ENCODE measurements at places on chromosomes 12 and 14. TPM values are rescaled to one million over a fixed set of nuclear protein-coding genes. Genes with fewer than 3 reads are reported as not detected.
A peak's percentile ranks its signal among the peaks of the same experiment; 100 is the strongest.

Gene GPR132
- total RNA-seq: not detected

Gene SLC10A1
- total RNA-seq: not detected

Gene MRPL52
- total RNA-seq: 67.9 TPM

Gene NINJ2
- 0.76 TPM for total RNA-seq

Gene DUSP16
- 39.0 TPM for total RNA-seq

- H3K4me3 ChIP-seq: no peak within 1 kb of the TSS
- H3K36me3 ChIP-seq: no peaks in the 10 kb centered on the region
- DNase-seq: no peak
- H3K27ac ChIP-seq: no peak within 1 kb of the TSS
- peaks cover 9% of the 10 kb centered on the region for H3K27me3 ChIP-seq
These were observed at the start of gene KRT75 for GRCh38 chr12:52434081-52434733. Gene KRT75 (minus strand): TSS chr12:52434371. CDS start chr12:52434304, 67 bp downstream.

DNA sequence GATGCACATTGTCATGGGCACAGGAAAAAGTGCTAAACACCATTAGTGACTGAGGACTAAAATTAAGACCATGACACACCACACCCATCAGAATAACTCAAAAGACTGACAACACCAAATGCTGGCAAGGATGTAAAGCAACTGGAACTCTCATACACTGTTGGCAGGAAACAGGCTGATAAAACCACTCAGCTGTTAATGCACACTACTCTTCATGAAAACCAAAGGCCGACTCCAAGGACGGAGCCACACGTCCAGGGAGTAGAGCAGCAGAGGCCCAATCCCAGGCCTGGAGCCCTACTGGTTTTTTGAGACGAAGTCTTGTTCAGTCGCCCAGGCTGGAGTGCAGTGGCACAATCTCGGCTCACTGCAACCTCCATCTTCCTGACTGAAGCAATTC, 6.4 kb downstream of the RAD52 start:
- peaks cover 7% of the 10 kb centered on the region for H3K4me1 ChIP-seq
- H3K4me3 ChIP-seq: no peak overlapping the region
- no peaks in the 10 kb centered on the region for H3K27me3 ChIP-seq
- H3K36me3 ChIP-seq: no peaks in the 10 kb centered on the region

DNA sequence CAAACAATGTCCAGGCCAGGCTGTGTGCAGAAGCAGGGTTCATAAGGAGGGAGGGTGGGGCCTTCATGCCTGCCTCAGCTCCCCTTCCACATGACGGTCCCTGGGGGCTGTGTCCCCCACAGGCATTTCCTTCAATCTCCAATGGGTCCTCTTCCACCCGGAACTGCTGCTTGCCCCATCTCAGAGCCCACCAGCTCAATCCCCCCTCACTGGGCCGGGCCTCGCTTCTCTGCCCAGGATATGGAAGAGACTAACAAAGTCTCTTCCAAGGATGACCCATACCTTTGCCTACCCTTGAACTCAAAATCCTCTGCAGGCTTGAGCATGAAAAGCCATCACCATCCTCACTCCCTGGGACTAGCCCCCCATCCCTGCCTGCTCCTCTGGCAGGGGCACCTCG, 28.4 kb upstream of the FAM181A start:
- peaks cover 5% of the 10 kb centered on the region for H3K27me3 ChIP-seq
- H3K36me3 ChIP-seq: no peaks in the 10 kb centered on the region
- peaks cover 20% of the 10 kb centered on the region for H3K4me1 ChIP-seq
- DNase-seq: no peak
- H3K27ac ChIP-seq: no peak overlapping the region
- H3K4me3 ChIP-seq: no peak overlapping the region

GRCh38 chr12:26402648-26403047, 207.3 kb downstream of the SSPN start:
- H3K27me3 ChIP-seq: peaks cover under 1% of the 10 kb centered on the region
- no peaks in the 10 kb centered on the region for H3K4me1 ChIP-seq
- H3K36me3 ChIP-seq: no peaks in the 10 kb centered on the region
- H3K27ac ChIP-seq: no peak overlapping the region
- no peak overlapping the region for H3K4me3 ChIP-seq

- H3K27ac ChIP-seq: no peak overlapping the region
- H3K4me3 ChIP-seq: no peak overlapping the region
- H3K4me1 ChIP-seq: no peaks in the 10 kb centered on the region
- H3K27me3 ChIP-seq: no peaks in the 10 kb centered on the region
These were observed 508.6 kb downstream of the FLRT2 start for GRCh38 chr14:86038387-86039042.

DNA sequence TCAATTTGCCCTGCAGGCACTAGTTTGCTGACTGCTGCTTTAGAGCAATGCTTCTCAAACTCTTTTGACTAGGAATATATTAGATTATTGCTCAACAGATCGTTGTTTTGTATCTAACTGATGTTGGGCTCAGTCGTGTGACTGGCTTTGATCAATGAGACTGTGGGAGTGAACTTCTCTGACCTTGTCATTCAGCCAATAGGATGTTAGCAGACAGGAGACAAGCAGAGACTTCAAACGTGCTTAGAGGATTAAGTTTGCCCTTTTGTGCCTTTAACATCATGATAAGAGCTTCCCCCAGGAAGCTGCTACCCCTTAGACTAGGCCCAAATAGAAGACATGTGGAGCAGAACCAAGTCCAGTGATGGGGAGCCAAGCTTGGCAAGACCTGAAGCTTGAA, 76.7 kb upstream of the ELK3 start:
- H3K4me3 ChIP-seq: no peak overlapping the region
- no peak overlapping the region for H3K27ac ChIP-seq
- H3K36me3 ChIP-seq: no peaks in the 10 kb centered on the region
- DNase-seq: no peak
- H3K4me1 ChIP-seq: peaks cover 4% of the 10 kb centered on the region

- H3K27me3 ChIP-seq: no peaks in the 10 kb centered on the region
- peaks cover 5% of the 10 kb centered on the region for H3K4me1 ChIP-seq
- H3K36me3 ChIP-seq: peaks cover 4% of the 10 kb centered on the region
- peak overlapping the region; percentile 95 for H3K4me3 ChIP-seq
- DNase-seq: no peak
These were observed 1.8 kb downstream of the MON2 start for GRCh38 chr12:62468397-62468796.

GRCh38 chr14:64950889-64951288, 8.3 kb upstream of the GPX2 start:
- no peak overlapping the region for H3K4me3 ChIP-seq
- DNase-seq: no peak
- H3K4me1 ChIP-seq: no peaks in the 10 kb centered on the region
- H3K27me3 ChIP-seq: no peaks in the 10 kb centered on the region

DNA sequence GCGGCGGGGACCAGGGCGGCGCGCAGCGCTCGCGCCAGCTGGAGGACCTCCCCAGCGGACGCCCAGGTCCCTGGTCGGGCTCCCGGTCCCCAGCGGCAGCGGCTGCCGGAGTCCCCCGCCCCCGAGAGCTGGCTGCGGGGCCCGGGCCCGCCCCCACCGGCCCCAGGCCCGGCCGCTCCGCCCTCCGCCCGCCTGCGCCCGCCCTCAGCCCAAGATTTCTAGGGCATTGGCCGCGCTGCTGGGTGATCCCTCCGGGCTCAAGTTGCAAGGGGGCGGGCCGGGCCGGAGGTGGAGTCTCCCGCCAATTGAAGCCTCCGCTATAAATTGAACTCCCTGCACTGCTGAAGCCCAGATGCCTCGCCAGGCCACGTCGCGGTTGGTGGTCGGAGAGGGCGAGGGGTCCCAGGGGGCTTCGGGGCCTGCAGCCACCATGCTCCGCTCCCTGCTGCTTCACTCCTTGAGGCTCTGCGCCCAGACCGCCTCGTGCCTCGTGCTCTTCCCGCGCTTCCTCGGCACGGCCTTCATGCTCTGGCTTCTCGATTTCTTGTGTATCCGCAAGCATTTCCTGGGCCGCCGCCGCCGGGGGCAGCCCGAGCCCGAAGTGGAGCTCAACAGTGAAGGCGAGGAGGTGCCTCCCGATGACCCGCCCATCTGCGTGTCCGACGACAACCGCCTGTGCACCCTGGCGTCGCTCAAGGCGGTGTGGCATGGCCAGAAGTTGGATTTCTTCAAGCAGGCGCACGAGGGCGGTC, at the start of gene DIO3:
DIO3 (plus strand) TSS at position 351 of the 752 bp plus-strand sequence.
- peaks cover 37% of the 10 kb centered on the region for H3K27me3 ChIP-seq
- peaks cover 3% of the 10 kb centered on the region for H3K4me1 ChIP-seq
- H3K4me3 ChIP-seq: no peak within 1 kb of the TSS
- peaks cover 4% of the 10 kb centered on the region for H3K36me3 ChIP-seq
- peak; percentile 63 for DNase-seq

DNA sequence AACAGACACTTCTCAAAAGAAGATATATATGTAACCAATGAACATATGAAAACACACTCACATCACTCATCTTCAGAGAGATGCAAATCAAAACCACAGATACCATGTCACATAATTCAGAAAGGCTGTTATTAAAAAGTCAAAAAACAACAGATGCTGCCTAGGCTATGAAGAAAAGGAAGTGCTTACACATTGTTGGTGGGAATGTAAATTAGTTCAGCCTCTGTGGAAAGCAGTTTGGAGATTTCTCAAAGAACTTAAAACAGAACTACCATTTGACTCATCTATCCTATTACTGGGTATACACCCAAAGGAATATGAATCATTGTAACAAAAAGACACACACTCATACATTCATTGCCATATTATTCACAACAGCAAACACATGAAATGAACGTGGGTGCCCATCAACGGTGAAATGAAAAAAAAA, 35.1 kb downstream of the EIF2S3B start:
- no peaks in the 10 kb centered on the region for H3K4me1 ChIP-seq
- no peak overlapping the region for H3K27ac ChIP-seq
- no peaks in the 10 kb centered on the region for H3K36me3 ChIP-seq
- no peaks in the 10 kb centered on the region for H3K27me3 ChIP-seq

DNA sequence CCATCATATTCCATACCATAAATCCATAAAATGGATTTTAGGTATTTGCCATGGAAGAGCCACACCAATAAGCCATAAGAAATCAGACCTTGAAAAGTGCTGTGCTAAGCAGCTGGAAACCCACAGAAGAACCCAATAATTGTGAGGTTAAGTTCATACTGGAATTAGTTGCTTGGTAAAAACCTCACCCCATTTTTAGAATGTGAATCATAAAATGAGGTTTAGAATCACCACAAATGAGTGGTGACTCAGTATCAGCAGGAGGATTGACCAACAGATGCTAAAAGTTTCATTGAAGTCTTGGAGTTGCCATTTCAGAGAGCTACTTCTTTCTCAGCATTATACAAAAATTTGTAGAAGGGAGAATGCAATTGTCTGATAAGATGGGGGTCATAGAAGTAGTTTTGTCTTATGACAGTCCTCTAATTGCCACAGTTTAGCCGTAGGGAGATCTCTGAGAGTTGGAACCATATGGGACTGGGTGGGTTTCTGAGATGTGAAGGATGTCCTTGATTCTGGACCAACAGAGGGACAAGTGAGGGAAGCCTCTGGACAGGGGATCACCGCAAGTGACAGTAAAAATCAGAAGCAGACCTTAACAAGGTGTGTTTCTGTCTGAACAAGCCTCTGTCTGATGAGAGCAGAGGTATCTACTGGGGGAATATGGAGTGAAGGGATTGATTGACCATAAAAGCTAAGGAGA, 1.4 kb upstream of the STON2 start:
- H3K4me1 ChIP-seq: peaks cover 5% of the 10 kb centered on the region
- peaks cover 3% of the 10 kb centered on the region for H3K36me3 ChIP-seq
- H3K27me3 ChIP-seq: no peaks in the 10 kb centered on the region
- DNase-seq: no peak

DNA sequence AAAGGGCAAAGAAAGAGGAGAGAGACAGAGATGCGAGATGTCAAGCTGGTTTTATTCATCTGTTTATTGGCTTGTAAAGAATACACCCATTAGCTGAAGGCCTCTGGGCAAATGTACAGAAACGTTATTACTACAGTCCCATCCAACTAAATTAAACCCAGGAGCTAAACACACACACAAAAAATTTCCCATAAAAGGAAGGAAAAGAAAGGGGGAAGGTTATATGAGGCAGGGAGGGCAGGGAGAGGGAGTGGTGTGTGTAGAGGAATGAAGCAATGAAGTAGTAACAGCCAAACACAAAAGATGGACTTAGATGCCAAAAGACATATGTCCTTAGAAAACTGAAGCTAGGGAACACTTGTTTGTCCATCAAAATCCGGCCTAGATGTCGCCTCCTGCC, 3.1 kb upstream of the MFAP5 start:
- no peak for DNase-seq
- no peak overlapping the region for H3K4me3 ChIP-seq
- H3K4me1 ChIP-seq: peaks cover 12% of the 10 kb centered on the region
- H3K27me3 ChIP-seq: peaks cover 2% of the 10 kb centered on the region

Measured in glutamatergic neuron (in vitro differentiated cells).